ENCODE measurements at places on chromosomes 2 and 18.

DNA sequence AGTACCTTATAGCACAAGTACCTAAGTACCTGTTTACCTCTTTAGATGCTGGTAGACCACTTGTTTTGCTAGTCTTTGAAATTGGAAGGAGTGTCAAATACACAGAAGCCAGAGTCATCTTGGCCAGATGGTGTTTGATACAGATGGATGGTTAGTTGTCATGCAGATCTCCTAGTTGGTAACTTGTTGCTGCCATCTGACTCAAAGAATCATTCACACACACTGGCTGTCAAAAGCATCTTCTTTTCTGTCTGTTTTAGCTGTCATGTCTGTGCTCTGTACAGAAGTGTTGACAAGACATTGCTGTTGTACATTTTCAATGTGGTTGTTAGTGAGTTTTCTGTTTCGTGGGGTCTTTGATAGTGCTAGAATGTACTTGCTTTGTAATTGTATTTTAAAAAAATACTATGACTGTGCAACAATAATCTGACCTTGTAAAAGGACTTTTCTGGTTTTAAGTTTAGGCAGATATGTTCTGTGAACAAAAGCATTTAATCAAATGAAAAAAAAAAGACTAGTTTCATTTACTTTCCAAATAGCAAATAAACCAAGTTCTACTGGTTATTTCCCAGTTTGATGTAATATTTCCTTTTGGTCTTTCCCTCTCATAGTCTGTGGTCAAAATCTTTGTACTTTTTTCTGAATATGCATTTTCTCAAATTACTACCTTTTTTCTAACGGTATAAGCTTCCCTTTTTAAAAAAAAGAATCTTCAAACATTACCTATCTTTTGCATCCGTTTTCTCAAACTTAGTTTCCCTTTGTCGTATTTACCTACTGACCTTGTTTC, 39.9 kb downstream of the TANK start:
- no peak for DNase-seq

DNA sequence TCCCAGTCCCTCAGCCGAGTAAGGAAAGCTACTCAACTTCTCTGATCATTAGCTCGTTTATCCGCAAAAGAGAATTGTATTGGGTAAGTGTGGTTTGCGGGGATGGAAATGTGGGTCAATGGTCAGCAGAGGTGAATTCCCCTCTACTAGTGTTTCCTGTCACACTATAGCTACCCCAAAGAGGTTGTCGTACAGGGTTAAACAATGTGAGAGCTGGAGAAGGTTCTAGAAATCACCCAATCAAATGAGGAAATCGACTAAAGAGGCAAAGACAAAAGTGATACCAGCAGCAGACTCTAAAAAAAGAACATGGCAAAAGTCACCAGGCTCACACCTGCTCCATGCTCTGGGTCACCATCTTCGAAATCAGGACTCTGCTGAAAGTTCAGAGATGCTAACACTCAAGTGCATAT, 144.7 kb upstream of the ITGA4 start:
- no peak for DNase-seq

- no peak for DNase-seq
These were observed 18.6 kb upstream of the COL6A3 start for GRCh38 chr2:237432484-237433092.

DNA sequence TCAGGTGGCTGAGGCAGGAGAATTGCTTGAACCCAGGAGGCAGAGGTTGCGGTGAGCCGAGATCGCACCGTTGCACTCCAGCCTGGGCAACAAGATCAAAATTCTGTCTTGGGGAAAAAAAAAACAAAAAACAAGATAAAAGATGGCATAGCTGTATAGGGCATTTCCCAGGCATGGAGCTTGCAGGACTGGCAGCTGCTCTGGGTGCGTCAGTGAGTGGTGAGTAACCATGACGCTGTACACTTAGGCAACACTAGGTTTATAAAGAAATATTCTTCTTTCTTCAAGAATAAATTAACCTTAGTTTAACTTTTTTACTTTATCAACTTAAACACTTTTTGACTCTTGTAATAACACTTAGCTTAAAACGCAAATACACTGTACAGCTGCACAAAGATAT, 15.4 kb downstream of the TGOLN2 start:
- no peak for DNase-seq

DNA sequence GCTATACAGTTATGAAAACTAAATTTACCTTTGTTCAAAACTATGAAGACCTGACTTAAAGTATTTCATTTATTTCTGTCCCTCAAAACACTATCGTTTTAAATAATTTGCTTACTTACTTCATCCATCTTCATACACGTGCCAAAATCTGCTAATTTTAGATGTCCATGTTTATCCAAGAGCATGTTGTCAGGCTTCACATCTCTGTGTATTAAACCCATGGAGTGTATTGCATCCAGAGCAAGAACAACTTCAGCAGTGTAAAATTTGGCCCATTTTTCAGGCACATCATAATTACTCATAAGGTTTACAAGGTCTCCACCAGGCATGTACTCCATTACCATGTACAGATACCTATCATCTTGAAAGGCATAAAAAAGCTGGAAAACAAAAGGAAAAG, 80.3 kb downstream of the SLC66A3 start:
- DNase-seq: no peak

- no peak for DNase-seq
These were observed 40.0 kb downstream of the ETAA1 start for GRCh38 chr2:67437114-67437513.

DNA sequence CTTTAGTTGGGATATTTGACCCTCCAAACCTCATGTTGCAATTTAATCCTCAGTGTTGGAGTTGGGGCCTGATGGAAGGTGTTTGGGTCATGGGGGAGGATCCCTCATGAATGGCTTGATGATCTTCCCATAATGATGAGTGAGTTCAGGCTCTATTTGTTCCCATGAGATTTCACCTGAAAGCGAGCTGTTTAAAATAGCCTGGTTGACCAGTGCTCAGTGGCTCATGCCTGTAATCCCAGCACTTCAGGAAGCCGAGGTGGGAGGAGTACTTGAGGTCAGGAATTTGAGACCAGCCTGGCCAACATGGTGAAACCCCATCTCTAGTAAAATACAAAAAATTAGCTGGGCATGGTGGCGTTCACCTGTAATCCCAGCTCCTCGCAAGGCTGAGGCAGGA, 14.9 kb upstream of the PSME4 start:
- peak; percentile 56 for DNase-seq

DNA sequence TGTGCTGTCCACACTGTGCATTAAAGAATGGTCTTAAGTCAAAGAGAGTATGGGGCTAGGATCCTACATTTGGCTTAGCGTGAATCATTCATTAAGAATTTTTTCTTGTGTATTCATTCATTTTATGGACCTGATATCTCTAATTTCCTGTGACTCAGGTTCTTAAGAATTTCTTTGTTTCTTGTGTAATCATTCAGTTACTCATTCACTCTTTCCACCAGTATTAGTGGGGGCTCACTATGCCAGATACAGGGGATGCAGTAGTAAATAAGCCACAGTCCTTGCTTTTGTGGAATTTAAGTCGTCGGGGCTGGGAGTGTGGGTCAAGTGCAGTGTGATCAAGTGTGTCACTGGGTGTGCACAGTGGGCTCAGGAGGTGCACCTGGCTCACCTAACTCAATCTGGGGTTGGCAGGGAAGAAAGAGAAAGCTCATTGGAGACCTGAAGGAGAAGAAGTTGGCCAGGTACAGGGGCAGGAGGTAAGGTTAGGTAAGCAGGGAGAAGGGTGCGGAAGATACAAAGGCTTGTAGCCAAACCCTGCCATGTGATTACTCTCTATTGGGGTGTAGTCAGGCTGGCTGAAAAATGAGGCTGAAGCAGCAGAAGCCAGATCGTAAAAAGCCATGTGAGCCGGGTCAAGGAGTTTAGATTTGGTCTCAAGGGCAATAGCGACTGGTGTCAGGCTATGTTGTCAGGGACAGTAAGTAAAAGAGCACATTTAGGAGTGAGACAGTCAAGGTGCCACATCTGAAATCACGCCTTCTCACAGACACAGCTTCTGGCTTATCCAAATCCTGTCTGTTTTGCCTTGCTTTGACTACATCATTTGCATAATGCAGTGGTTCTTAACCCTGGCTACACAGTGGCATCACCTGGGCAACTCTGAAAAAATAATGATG, 67.2 kb downstream of the KCTD1 start:
- peak; percentile 5 for DNase-seq

- no peak for DNase-seq
These were observed 465.1 kb downstream of the LPIN1 start for GRCh38 chr2:12211326-12212175.

DNA sequence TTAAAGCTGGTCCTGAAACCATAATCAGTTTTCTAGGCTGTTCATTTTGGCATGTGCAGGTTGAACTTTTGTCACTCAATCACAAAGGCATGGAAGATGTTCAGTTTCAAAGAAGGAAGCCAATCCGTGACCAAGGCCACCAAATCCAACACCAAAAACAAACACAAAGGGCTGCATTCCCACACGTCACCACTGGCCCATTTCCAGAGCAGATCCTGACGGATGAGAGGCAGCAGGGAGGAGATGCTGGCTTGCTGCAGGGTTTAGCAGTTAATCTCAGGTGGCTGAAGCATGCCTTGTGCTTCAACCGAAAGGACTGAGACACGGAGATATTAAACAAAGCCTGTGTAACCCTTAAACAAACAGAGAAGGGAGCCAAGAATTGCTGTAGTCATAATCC, 191.9 kb upstream of the CTAGE1 start:
- DNase-seq: peak; percentile 16

DNA sequence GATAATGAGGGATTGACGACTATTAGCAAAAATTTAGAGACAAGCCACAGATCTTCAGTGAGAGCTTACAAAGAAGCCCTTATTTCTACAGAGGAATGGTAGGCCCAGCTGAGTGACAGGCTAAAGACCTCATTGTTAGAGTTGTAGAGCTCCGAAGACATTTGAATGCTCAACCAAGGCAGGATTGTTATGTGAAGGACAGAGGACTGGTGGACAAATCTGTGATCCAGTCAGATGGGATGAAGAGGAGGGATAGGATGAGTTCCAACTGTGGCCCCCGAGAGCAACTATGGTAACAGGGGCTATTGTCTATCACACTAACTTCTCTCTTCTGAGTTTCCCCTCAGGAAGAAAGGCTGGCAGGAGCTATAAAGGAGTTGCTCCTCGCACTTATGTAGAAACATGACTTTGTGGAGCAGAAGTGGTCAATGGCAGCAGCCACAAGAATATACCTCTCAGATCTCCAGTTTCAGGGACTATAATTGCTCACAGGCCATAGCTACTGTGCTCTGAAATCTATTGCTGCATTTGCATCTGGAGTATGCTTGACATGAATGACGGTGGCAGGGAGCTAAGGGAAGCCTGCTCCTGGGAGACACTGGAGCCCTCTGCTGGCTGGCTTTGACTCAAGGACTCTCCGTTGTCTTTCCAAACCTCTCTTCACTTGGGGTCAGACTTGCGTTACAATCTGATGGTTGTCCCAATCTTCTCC, 50.3 kb upstream of the GREB1L start:
- peak; percentile 42 for DNase-seq

DNA sequence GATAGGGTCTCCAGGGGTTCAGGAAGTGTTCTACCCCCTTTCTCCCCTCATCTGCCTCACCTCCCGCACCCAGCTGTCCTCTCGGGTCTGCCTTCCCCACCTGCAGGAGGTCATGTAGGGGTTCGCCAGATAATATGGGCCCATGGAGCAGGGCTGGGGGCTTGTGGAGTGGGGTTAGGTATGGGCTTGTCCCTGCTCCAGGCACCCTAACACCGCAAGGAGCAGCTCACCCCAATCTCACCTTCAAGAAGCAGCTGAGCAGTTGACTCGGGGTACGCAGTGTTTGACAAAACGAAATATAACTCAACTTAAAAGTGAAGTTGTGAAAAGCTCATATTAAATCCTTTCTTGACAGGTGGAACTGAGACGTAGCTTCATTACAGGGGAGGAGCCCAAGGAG, 99.6 kb downstream of the CTIF start:
- no peak for DNase-seq

GRCh38 chr18:34821669-34822210, 111.6 kb downstream of the DTNA start:
- peak; percentile 38 for DNase-seq

DNA sequence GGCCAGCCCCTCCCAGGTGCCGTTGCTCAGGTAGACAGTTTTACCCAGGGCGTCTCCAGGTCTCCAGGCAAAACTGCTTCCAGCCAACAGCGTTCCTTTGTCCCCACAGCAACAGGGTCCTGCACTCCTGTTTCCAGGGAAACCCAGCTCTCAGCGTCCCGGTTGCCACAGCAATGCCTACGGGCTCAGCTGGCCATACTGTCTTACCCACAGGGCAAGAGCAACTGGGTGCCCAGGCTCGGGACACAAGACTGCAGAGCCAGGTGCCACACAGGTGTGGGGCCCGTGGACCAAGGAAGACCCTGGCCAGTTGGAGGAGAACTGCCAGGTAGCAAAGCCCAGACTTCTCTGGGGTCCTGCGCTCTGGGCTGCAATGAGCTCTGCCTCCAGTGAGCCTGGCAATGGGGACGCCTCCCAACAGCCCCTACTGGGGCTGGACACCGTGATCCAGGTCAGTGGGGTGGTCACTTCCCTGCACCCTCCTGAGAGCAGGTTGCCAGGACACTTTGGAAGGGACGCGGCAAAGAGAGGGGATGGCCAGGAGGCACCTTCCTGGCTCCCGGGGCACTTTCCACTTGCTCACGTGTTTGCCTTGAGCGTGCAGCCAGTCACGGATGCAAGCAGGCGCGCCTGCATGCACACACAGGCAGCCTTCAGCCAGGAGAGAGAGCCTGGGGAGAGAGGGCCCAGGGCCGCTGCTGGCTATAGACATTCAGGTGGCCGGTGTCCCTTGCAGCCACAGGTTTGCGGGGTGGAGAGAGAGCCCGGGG, at the start of gene CROCC2:
Gene CROCC2 (plus strand): TSS at position 196 of the 770 bp plus-strand sequence. CDS start 178 bp downstream, at position 374.
- no peak for DNase-seq

DNA sequence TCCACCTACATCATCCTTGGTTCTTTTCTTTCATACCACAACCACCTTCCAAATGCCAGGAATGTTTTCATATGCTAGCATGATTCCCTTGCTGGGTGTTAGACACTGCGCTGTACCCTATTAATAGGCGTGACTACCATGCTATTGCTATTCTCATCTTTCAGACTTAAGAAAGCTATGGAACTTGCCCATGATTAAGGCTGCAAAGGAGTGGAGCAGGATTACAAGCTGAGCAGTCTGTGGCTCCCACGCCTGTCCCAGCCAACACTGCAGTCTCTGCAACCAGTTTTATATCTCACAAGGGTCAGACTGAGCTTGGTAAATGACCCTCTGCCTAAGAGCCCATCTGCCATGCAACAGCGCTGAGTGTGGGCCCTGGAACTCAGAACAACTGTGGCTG, 285.7 kb upstream of the POU3F3 start:
- no peak for DNase-seq

DNA sequence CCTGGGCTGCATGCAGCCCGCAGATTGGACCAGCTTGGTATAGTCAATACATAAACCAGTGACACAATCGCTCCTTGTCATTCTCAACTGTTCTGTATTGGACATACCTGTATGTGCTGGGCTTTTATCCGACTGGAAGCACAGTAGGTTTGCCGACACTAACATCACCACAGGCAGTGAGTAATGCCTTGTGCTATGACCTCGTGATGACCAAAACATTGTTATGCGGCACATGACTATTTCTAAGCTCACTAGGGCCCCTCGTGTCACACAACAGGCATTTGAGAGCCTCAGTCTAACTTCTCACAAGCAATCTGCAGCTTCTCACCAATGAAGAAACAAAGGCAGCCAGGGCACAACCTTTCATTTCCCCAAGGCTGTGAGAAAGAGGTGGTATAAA, 320.8 kb downstream of the AFF3 start:
- no peak for DNase-seq

GRCh38 chr2:186068139-186068801, 329.7 kb downstream of the FSIP2 start:
- DNase-seq: peak; percentile 39

- no peak for DNase-seq
These were observed 50.9 kb upstream of the CD226 start for GRCh38 chr18:69998523-69998987.
